NCI-H2029 (cell line): ENCODE measurements at places on chromosomes 4 and X.

DNA sequence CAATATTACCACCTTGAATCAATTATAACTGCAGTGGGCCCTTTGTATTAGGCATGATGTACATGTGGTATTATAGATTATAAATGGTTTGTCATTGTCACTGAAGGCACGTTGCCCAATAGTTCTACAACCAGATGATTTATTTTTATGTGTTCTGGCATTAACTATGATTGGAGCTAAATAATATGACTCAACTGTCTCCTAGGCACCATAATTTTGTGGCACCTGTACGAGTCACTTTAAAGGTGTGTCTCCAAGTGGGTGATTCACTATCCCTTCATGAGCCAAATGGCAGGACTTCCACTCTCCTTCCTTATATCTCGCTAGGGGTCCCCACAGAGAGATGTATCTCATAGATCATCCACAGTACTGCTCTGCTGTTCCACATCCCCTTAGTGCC lies 6.1 kb upstream of the SMPX start:
- DNase-seq, result no peak

DNA sequence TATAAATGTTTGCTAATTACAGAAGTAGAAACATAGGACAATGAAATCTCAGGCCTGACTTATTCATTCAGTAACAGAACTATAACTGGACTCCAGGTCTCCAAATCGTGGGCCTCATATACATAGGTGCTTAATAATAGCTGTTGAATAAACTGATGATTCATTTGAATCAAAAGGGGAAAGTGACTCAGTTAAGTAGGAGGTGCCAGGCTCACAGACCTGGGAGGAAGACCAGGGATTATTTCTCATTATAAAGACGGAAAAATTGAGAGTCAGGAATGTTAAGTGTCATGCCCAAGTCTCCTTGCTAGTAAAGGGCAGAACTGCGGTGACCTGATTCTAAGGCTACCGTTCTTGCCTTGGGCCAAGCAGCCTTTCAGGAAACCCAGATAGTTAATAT lies 131.5 kb downstream of the HS3ST1 start:
- no peak for DNase-seq

- no peak for DNase-seq
Observed at GRCh38 chr4:170090352-170091052, 746 bp upstream of the AADAT start.

GRCh38 chrX:5936438-5936837 lies 292.2 kb downstream of the NLGN4X start:
- no peak for DNase-seq

DNA sequence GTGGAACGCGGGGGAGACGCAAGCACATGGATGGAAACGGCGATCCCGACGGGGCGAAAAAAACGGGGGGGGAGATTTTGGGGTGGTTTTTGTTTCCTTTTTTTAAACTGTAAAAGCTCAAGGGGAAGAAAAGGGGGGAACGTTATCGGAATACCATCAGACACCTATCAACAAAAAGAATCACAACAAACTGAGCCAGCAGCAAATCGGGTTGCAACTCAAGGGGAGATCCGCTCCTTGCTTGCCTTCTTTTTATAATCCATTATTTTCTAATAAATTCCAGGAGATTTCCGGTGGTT lies 616 bp downstream of the MAML3 start:
- DNase-seq, result no peak
